ENCODE measurements at places on chromosomes 2 and 18.

GRCh38 chr2:88855620-88856408 is 164.3 kb downstream of the RPIA start:
- DNase-seq: no peak

GRCh38 chr2:170369894-170370293 is 191.9 kb downstream of the MYO3B start:
- DNase-seq: peak; percentile 54

DNA sequence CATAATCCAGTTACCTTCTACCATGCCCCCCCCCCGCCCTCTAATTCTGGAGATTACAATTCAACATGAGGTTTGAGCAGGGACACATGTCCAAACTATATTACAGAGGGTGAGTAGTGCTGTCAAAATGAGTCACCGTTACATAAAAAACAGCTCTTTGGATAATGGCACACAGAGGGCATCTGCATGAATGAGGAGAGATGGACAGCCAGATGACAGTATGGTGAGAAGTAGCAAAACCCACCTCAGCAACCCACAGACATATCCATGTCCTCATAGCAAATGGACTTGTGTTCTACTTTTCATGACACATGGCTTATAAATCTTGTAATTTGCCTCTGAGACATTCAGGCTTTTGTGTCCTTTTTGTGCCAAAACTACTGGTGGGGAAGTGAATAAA is 132.0 kb downstream of the EML6 start:
- DNase-seq: no peak

DNA sequence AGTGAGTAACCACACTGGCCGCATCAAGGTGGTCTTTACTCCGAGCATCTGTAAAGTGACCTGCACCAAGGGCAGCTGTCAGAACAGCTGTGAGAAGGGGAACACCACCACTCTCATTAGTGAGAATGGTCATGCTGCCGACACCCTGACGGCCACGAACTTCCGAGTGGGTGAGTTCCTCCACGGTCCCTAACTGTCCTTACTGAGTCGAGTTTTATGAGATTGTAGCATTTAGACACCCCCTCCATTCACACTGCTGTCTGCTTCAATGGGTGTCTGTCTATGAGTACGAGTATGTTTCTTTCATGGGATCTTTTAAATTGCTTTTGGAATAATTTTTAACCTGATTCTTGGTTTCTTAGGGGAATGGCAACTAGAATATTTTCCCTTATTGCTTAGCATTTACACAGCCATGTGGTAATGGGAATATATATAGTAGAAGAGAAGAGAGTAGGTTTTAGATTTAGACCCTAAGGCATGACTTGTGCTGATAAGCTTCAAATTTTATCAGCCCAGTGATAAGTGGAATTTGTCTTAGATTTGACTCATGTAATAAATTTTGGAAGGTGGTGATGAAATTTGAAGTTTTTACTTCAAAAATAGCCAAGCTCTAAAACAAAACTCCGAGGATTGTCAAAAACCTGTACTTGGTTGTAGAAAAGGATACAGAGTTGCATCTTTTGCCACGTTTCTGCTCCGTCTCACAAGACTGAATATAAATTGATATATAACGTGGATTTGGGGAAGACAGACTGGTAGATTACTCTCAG is 188.2 kb downstream of the LTBP1 start:
- DNase-seq: peak; percentile 70

DNA sequence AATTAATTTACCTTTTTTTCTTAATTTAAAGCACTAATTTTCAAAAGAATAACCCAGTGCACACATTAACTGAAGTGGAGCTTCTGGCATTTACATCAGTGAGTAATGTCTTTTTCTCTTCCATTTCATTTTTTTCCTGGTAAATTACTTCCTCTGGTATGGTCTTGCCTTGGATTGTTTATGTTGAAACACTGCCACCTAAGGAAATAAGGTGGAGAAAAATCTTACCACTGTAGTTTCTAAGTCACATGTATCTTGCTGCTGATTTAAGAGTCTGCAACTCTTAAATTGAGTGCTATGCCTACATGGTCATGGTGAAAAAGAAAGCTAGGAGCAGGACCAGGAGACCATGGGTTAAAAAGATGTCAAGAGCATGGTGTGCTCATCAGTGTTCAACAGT is 51.0 kb downstream of the TTC27 start:
- DNase-seq: peak; percentile 80

GRCh38 chr2:174666312-174666711 is 68.7 kb upstream of the WIPF1 start:
- no peak for DNase-seq

- DNase-seq: peak; percentile 98
Observed at GRCh38 chr2:118059919-118060478, 28.3 kb upstream of the INSIG2 start.

Measured in choroid plexus epithelial cell (primary cell).